Right lung (tissue), 10 donors: ENCODE measurements at places on chromosomes 1 and 21. TPM values are rescaled to one million over a fixed set of nuclear protein-coding genes. Genes with fewer than 3 reads are reported as not detected.

DNA sequence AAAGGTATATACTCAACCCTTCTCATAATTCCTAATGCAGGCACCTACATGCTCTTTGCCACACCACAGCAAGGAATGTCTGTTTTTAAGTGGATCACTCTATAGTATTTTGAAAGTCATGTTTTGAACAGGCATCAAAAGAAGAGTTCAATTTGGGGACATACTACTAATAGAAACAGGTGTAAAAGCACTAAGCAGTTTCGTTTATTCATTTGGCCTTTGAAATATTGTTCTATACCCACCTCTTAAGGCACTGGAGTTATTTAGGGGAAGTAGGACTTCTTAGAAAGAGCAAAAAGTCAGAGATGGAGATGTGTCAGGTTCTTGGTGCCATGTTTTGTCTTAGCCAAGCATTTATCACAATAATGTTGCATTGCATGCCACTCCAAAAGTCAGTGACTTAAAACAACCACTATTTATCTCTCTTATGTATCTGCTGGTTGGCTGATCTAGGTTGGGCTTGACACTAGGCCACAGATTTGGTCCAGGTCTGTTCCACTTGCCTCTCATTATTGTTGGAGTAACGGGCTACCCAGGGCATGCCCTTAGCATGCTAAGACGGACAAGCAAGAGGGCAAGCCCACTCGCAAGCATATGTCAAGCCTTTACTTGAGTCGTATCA, 107.5 kb downstream of the RGL1 start:
- DNase-seq = no peak

DNA sequence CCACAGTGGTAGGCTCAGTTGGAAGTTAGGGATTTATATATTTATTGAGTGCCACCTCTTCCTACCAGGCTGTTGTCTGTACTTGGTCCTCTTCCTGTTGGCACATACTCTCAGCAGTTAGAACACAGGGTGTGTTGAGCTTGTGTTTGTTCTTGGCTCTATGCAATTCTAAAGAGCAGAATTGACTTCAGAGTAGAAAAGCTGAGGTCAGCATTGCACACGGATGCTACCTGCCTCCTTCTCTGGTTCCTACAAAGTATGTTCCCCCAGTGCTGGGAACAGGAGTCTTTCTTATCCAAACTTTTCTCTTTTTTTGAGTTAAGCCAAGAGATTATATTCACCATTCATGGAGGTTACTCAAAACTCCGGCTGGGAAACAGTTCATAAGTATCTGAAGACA, 16.5 kb upstream of the CD53 start:
- no peak for DNase-seq

- no peak for DNase-seq
These were observed 30.4 kb upstream of the FMO1 start for GRCh38 chr1:171217658-171218443.

DNA sequence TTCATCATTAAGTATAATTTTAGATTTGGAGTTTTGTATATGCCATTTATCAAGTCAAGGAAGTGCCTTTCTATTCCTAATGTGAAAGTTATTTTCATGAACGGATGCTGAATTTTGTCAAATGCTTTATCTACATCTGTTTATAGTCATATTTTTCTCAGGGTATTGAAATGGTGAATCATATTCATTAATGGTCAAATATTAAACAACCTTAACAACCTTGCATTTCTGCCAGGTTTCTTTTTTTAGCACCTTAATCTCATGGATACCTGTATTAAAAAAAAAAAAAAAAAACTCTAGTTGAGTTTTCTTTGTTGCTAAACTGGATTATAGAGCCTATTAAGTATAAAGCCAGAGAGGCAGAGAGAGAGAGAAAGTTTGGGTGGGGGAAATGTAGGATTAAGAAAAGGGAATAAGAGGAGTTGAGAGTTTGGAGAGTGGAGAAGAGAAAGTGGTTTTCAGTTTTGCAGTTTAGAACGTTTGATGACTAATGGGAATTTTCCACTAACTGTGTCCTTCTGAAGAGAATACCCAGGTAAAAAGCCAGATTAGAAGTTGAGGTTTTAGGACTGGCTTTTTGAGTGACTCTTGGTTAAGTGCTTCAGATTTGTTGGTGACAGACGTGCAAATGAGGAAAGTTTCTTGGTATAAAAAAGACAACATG, 305.0 kb downstream of the HLX start:
- DNase-seq = no peak

Gene ADCY10
- polyA plus RNA-seq = 0.23 TPM
